Calu3 (cell line): ENCODE measurements at places on chromosomes 11 and 22. TPM values are rescaled to one million over a fixed set of nuclear protein-coding genes. Genes with fewer than 3 reads are reported as not detected.

- no peaks in the 10 kb centered on the region for H3K4me1 ChIP-seq
- H3K27me3 ChIP-seq, result no peaks in the 10 kb centered on the region
- DNase-seq, result no peak
- no peaks in the 10 kb centered on the region for H3K36me3 ChIP-seq
Observed at GRCh38 chr11:134666273-134667174, 254.5 kb upstream of the B3GAT1 start.

- peaks cover 24% of the 10 kb centered on the region for H3K27me3 ChIP-seq
- peak overlapping the region; percentile 22 for H3K4me3 ChIP-seq
- H3K27ac ChIP-seq, result no peak overlapping the region
- peaks cover 23% of the 10 kb centered on the region for H3K4me1 ChIP-seq
Observed at GRCh38 chr11:69700278-69701140, 3.3 kb downstream of the FGF19 start.

DNA sequence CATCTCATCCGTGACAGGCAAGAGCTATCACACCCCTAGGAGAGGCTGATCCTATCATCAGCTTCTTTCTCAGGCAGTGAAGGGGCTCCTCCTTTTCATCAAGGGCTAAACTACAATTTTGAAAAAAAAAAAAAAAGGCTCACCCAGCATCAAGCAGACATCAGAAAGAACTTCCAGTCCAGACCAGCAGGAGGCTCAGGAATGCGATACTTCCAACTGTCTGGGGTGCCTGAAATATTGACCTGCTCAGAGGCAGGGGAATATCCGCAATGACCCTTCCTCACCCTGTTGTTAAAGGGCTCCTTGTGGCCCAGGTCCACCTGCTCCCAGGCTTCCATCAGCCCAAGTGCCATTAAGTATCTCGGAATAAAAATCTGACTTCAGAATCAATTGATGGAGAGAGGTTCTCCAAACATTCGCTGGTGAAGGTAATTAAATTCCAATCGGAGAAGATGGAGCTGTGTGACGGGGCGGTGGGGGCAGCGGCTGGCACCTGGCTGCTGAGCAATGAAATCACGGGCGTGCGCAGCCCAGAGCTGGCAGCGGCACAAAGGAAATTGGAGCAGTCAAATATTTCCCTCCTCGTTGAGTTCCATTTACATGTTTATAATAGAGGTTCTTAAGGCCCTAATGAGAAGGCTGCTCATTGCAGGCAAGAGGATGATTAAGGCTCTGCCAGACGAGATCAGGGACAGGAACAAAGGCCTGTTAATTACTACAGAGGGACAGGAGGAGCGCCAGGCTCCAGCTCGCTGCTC lies 69.0 kb upstream of the THY1 start:
- no peaks in the 10 kb centered on the region for H3K4me1 ChIP-seq
- H3K27ac ChIP-seq, result no peak overlapping the region
- H3K4me3 ChIP-seq, result no peak overlapping the region

- H3K27me3 ChIP-seq, result no peaks in the 10 kb centered on the region
- no peak overlapping the region for H3K4me3 ChIP-seq
- H3K4me1 ChIP-seq, result no peaks in the 10 kb centered on the region
- DNase-seq, result no peak
- H3K27ac ChIP-seq, result no peak overlapping the region
Observed at GRCh38 chr11:86765878-86766277, 34.5 kb upstream of the PRSS23 start.

DNA sequence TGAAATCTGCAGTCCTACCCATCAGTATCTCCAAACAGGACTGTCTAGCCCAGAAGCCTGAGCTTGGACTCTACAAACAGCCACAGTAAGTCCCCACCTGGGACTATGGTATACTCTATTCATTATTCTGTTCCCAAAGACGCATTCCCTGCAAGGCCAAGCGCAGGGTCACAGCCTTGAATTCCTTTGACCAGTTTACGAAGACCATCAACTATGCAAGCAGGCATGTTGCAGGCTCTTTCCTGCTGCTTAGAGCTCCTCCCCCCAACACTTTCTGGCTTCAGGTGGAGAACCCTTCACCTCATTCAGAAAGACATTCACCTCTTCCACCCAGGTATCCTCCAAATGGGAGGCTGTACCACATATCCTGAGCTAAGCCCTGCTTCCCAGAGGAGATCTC lies 62.5 kb downstream of the TIMP3 start:
- no peak for DNase-seq
- peaks cover 30% of the 10 kb centered on the region for H3K27me3 ChIP-seq
- no peaks in the 10 kb centered on the region for H3K4me1 ChIP-seq
- no peak overlapping the region for H3K27ac ChIP-seq
- H3K4me3 ChIP-seq, result no peak overlapping the region

The C11orf97 gene
- not detected in 2 replicates for total RNA-seq

The HTR3A gene
- 0.42 TPM in 1 of 2 replicates, not detected in the other for total RNA-seq
